ENCODE measurements at places on chromosomes 1 and 21.

- peak; percentile 98 for DNase-seq
Measured at GRCh38 chr21:42220138-42220701, 1.3 kb downstream of the ABCG1 start.

DNA sequence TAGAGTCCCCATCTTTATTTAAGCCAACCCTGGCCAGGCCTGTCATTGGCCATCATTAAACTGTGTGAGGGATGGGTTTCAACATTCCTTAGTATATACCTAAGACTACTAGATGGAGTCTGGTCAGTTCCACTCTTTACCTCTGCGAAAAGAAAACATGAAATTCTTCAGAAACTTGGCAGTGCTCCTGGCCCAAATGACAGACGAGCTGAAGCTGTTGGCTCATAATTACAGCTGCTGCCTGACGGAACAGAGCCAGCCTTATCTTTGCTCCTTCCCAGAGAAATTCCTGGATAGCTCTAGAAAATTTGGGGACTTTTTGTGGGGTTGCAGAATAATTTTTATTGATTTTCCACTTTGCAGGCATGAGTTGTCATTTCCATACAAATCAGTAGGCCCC, 30.4 kb downstream of the NPHS2 start:
- DNase-seq = peak; percentile 48

GRCh38 chr1:46595127-46595526, 8.9 kb downstream of the MKNK1 start:
- peak; percentile 34 for DNase-seq

DNA sequence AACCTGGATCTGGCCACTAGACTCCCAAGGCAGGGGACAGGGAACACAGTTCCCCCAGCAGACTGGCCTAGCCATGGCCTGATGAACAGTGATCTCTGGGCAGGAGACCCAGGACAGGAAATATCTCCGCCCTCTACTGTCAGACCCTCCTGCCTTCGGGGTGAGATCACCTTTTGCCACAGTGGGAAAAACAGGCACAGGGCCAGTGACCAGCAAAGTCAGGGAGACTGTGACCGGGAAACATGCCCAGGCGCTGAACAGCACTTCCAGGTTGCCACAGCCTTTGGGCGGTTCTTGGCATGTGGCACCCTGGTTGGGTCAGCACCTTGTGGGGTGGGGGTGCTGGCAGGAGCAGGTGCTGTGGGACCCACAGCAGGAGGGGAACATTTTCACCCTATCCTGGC, 8.9 kb upstream of the ZNF669 start:
- DNase-seq = no peak

DNA sequence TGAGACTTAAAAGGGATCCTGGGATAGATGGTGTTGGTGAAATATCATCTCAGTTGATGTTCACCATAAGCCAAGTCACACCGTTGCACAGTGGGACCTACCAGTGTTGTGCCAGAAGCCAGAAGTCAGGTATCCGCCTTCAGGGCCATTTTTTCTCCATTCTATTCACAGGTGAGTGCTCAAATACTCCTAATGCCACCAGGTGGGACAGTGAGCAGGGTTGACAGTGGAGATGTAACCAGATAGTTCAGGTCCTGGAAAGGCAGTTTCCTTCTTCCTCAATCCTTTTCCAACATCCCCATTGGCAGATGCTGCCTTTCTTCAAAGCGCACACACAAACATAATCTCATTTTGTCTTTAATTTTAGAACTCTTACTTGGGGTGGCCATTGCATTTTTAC, 11.6 kb downstream of the CD160 start:
- peak; percentile 68 for DNase-seq

DNA sequence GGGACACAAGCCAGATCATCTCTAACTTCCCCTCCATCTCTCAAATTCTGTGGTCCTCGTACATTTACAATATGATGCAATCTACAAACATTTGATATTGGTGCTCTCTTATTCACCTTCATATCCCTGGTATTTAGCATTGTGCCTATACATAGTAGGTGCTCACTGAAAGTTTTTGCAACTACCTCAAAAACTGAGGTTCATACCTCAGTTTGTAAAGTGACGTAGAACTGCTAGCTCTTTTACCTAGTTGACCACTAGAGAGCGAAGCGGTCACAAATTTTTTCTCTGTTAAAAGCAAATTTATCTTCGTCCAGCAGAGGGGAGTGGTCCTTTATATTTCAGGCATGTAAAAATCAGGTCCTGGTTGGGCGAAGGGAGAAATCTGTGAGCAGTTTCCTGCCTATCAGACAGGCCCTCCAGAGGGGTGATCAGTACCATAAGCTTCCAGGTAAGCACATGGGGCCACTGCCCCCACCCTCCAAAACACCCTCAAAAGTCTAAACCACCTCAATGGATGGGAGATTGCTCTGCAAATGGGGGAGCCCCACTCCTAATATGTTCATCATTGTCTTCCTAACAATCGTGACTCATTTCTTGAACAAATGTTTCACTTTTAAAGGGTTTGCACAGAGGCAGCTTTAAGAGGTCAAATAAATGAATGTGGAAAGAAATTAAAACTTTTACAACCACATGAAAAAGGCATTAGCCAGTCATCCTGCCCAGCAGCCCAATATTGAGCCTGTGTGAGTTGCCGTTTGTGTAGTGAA, 10.6 kb upstream of the HLCS start:
- peak; percentile 18 for DNase-seq

GRCh38 chr1:206702803-206703202, 18.1 kb downstream of the MAPKAPK2 start:
- no peak for DNase-seq

DNA sequence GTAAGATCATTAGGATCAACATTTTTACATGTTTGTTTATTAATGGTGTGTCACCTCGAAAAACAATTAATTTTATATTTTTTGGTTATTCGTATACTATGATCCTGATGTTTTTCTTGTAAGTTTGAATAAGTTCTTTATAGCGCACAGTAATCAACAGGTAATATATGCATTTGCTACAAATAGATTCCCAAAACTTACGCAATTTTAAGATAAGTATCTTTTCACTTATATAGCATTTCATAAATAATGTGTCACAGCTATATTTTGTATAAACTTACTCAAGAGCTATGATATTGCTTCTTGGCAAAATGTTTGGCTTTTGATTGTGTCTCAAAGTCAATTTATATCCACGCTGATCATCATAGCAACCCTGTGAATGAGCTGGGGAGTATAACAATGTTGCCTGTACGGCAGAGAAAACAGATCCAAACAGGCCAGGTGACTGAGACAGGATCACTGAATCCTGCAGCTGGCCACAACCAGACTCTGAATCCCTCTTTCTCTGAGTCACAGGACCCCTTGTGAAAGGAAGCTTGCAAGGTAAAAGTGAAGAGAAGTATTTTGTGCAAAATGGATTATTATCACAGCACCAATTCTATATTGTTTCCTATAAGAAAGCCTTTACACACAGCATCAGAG, 48.6 kb downstream of the GNG12 start:
- peak; percentile 58 for DNase-seq

- DNase-seq = no peak
Measured at GRCh38 chr21:45615145-45615711, 28.3 kb upstream of the PCBP3 start.

GRCh38 chr21:21165063-21165645, 166.9 kb downstream of the NCAM2 start:
- DNase-seq = no peak

- peak; percentile 94 for DNase-seq
Measured at GRCh38 chr1:24713176-24713575, 32.1 kb upstream of the CLIC4 start.

- peak; percentile 75 for DNase-seq
Measured at GRCh38 chr21:38355992-38356781, 99.4 kb downstream of the KCNJ15 start.

- DNase-seq = no peak
Measured at GRCh38 chr1:6592441-6592840, 10.2 kb downstream of the KLHL21 start.

GRCh38 chr21:43613755-43614638, 45.3 kb downstream of the HSF2BP start:
- DNase-seq = no peak

DNA sequence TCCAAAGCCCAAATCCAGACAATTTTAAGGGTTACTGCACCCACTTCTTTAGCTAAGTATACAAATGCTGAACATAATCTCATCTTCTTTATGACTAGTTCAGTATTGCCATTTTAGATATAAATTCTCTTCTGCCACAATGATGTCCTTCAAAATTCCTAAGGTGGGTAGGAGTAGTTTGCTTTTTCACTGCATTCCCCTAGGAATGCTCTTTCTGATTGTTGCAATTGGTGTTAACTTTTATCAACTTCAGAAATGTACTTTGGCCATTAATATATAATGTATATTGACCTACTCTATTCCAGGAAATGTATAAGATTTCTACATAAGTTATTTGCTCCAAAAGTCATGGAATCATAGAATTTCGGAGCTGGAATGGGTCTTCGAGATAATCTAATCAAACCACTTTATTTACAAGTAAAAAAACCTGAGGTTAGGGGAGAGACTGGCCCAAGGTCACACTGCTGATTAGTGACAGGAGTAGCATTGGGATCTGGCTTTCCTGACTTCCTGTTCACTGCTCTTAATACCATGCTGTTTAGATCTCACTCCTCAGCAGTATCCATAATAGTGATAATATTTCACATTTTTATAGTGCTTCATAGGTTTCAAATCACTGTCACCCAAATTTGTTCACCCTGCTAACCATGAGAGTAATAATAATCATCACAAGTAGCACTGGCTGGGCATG, 46.4 kb upstream of the RASAL2 start:
- no peak for DNase-seq

- no peak for DNase-seq
Measured at GRCh38 chr1:31785947-31786290, 21.8 kb upstream of the ADGRB2 start.

DNA sequence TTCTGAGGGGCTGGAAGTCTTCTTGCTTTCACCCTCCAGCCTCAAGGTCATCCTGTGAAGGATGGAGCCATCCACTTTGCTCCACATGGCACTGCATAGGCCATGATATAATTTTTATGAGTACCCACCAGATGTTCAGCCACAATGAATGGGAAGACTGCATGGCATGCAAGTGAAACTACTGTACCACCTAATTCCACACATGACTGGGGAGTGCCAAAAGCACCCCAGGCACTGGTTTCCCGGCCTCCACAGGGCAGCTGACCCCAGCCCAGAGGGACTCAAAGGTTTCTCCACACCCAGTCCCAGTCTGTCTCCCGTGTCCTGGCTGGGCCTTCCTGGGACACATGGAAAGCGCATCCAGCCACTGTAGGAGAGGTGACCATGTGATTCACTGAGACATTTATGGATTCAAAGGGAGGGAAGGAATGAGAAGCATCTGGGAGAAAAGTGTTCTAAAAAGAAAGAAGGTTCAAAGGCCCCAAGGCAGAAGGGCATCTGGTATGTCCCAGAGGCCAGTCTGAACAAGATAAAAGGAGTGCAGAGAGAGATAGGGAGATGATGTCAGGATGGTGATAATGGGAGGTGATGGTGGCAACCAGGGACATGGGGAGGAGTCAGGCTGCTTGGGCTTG, 12.1 kb downstream of the RHOU start:
- peak; percentile 87 for DNase-seq

- no peak for DNase-seq
Measured at GRCh38 chr1:15197591-15198447, 44.3 kb downstream of the TMEM51 start.

GRCh38 chr1:50152236-50152635, 43.5 kb downstream of the ELAVL4 start:
- no peak for DNase-seq

DNA sequence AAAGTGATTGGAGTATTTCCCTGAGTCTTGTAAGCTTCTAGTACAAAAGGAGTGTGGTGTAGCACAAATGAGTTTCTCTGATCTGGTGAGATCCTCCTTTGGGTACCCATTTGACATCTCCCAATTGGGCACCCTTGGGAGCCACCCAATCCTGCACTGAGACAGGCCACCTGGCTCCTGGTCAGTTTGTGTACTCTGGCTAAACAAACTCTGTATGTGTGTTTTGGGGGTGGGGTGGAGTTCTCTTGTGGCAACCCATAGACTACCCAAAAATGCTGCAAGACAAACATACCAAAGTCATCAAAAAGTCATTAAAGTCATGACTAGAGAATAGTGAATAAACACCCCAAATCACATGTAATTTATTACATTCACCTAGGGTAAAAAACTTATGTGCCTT, 8.4 kb upstream of the HIVEP3 start:
- no peak for DNase-seq

DNA sequence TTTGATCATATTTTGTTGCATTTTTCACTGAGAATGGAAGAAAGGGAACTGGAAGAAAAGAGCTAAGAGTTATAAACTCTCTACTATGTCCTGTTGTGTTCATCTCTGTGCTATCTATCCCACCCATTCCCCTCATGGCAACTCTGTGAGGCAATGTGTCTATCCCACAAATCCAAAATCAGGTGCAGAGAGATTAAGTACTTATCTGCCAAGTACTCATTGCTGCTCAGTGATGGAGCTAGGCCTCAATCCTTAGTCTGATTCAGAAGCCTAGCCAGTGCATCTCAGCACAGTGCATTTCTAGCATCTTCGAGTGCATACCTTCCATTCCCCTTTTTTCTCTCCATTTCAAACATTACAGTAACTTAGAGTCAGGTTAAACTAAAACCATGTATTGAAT, 270.6 kb downstream of the TPR start:
- DNase-seq = no peak

GRCh38 chr1:168202941-168203654, 22.7 kb upstream of the SFT2D2 start:
- DNase-seq = peak; percentile 85

GRCh38 chr1:71156590-71156989, 75.8 kb upstream of the ZRANB2 start:
- no peak for DNase-seq

DNA sequence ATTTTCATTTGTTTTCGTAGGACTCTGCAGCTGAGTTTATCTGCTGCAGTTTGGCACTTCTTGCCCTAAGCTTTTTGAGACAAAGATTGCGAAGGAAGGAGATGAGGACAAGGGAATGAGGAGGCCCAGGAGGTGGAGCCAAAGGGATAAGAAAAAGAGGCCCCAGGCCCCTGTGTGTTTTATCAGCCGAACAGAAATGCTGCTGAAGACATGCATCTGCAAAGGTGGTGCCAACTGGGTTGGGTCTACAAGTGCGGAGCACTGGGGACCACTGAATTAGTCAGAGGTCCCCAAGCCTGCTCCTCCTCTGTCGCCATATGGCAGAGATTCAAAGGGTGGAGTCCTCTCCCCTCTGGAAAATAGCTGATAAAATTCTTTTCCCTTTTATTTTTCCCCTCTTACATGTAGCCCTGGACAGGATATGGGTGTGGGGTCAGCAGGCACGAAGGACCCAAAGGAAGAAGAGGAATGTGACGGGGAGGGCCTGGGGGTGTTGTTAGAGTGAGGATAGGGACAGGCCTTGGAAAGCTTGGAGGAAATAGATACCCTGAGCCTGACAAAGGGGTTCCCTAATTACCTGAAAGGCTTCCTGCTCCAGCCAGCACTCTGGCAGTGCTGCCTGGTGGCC, 2.7 kb downstream of the CD34 start:
- no peak for DNase-seq

- DNase-seq = peak; percentile 40
Measured at GRCh38 chr1:99970713-99971255, 988 bp downstream of the SLC35A3 start.

GRCh38 chr1:228861832-228862180, 126.5 kb downstream of the RHOU start:
- DNase-seq = no peak

- no peak for DNase-seq
Measured at GRCh38 chr1:97911266-97912215, 9.3 kb downstream of the DPYD start.
